ENCODE measurements at places on chromosomes 16 and 17.

- no peak for DNase-seq
Observed at GRCh38 chr16:88315543-88316105, 67.1 kb upstream of the ZNF469 start.

GRCh38 chr17:32341141-32341856 lies 674 bp downstream of the C17orf75 start:
- peak; percentile 52 for DNase-seq

DNA sequence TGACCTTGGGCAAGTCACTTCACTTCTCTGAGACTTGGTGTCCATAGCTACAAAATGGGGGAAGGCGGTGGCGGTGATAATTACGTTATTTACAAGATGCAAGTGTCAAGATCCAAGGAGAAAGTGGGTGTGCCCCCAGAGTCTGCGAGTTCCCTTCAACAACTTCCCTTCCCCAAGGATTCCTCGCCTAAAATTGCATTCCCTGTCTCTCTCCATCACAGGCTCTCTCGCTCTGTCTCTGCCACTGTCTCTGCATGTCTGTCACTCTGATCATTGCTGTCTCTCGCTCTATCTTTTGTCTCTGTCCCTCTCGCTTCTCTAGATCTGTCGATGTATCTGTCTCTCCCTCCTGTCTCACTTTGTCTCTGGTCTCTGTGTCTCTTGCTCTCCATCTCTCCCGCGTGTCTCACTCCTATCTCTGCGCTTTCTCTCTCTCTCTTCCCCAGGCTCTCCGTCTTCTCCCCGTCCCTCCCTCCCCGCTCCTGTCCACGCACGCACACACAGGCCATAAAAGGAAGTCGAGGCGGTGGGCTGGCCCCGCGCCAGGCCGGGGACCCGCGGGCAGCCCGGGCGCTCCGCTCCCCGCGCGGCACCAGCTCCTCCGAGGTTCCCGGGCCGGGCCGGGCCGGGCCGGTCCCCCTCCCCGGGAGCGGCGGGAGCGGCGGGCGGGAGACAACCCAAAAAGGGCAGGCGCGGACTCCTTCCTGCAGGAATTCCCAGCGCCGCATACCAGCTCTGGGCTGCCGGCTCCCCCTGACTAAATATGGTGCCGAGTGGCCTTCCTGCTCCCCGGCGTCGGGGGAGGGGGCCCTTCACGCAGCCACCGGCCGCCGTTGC lies 1.1 kb upstream of the MYH11 start:
- peak; percentile 46 for DNase-seq

- no peak for DNase-seq
Observed at GRCh38 chr16:65671071-65671470, 549.2 kb upstream of the CDH11 start.

DNA sequence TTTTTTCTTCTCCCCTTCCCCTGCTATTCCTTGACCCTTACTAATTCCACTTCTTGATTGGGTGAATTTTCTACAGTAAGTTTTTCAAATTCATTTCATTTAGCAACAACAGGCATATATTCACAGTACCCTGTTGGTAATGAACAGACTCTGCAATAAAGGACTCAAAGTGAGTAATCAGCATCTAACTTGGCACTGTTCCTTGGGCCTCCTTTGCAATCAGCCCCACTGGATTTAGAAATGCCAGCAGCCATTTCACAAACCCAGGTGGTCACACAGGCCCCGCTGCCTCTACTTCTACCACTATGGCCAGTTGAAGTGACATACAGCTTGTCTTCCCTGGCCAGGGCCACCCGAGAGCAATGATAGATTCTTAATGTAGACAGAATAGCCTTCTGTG lies 113.8 kb downstream of the CYB561 start:
- no peak for DNase-seq

DNA sequence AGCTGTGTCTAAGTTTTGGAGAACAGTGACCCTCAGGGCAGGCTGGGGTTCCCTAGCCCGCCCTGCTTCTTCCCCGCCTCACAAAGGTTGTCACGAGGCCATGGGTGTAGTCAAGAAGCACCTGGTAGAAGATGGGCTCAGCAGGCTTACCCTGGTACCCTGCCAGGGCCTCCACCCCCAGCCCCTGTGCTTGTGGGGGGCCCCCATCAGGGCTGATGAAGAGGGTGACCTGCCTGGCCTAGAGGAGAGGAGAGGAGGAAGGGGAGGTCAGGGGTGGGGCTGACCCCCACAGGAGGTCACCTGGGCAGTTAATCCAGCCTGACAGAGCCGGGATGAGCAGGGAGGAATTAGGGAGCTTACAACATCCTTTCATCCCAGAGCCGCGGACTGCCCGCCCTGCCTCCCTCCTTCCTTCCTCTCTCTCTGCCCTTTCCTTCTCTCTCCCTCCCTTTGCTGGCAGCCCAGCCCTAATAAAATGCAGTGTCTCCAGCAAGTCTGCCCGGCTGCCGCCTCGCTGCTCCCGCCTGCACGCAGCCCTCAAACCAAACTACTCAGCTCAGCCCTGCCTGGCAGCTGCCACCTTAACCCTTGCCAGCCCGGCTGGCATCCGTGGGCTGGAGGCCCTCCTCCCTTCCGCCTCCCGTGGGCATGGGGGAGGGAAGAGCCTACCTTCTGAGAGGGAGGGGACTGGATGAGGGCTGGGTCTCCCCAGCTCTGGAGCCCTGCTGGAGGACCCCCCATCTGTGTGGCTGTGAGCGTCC lies 7.2 kb downstream of the DLX3 start:
- DNase-seq = no peak

GRCh38 chr16:635573-636205 lies 416 bp downstream of the METTL26 start:
- DNase-seq = no peak

GRCh38 chr16:9383281-9383680 lies 291.8 kb downstream of the HAPSTR1 start:
- no peak for DNase-seq

DNA sequence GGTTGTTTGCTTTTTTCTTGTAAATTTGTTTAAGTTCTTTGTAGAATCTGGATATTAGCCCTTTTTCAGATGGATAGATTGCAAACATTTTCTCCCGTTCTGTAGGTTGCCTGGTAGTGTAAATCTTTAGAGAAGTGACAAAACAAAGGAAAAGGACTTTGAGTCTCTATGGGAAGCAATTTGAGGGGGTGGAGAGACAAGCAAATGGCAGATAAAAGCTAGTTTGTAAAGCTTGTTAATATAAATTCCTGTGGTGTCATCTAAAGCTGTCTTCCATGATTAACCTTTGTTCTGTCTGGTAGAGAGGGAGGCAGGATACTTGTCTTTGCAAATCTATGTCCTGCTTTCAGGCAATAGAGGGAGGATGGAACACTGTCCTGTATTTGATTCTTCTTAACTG lies 40.6 kb upstream of the CACNG4 start:
- DNase-seq = no peak

DNA sequence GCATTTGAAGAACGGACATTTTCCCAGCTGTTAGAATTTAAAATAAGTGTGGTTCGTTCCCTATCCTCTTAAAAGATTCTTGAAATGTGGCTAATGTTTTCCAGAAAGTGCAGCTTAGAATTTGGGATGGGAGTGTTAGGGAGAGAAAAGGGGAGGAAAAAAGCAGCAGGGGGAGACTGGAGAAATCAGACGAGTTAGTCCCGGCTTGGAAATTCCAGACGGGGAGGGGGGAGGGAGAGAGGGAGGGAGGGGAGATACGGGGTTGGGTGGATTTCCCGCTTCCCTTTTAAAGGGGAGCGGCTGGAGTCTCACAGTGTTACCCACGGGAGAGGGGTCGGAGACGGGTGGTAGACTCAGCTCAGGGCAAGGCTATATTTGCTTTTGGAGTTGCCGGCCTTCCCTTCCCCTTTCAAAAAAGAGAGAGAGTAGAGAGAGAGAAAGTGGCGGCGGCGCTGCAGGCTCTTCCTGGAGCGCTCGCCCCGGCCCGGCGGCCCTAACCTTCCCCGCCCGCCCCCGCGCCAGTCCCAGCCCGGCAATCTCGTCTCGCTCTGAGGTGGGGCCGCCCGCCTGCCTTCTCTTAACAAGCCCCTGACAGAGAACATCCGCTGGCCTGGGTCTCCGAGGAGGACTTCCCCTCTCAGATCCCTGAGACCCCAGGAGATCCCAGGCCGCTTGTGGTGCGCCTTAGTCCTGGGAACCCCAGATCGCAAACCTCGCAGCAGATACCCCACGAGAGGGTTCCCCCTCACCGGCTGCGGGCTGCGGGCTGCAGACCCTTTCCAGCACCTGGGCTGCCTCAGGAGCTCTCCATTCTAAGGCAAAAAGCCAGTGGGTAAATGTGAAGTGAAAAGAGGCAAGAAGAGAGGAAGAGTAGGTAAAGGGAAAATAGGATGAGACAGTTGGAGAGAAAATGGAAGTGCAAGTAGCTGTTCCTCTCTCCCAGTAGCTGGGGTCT lies 6.6 kb downstream of the IGF2BP1 start:
- DNase-seq = no peak

DNA sequence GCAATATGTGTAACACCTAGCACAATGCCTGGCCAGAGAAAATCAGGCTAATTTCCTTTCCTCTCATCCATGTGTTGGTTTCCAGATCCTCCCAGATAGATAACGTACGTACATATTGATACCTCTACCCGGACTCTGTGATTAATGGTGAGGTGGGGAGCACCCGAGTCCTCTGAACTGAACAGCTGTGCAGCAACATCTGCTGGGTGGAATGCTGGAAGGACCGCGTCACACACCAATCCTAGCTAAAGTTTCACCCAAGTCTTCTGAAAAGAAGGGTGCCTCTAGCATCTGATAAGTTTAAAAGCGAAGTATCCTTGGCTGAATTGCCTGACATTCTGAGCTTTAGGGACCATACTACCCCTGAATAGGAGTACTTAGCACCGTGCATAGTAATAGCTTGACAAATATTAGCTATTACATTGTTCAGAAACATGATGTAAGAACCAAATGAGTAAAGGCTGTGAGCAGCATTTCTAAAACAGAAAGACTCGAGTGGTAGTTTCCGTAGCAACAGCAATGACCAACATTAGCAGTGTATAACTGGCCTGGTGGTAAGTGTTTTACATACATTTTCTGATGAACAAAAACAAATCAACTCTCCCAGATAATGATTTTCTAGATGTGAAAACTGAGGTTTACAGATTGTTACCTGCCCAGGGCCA lies 91.4 kb downstream of the SYCE1L start:
- no peak for DNase-seq

- DNase-seq = no peak
Observed at GRCh38 chr16:85159179-85159980, 47.1 kb upstream of the CIBAR2 start.

GRCh38 chr17:17186051-17186450 lies 20.1 kb downstream of the PLD6 start:
- DNase-seq = peak; percentile 76

- DNase-seq = no peak
Observed at GRCh38 chr16:72018470-72018869, 9.9 kb downstream of the DHODH start.

- no peak for DNase-seq
Observed at GRCh38 chr17:20236578-20237227, 227.5 kb downstream of the SPECC1 start.

DNA sequence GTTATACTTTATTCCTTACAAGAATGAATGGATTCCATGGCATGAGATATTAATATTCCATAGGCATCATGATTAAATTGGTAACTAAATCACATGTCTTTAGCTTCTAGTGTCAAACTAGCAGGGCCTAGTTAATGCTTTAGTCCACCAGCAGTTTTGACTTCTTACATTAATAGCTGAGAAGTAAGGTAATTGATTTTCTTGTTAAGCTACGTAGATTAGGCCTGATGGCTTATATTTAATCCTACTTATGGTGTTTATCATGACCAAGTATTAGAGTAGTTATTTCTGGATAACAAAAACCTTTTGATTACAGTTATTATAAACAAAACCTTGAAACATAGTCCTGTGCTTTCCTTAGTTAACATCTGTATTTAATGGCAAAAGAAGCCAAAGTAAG lies 184.5 kb downstream of the TANC2 start:
- no peak for DNase-seq

- DNase-seq = no peak
Observed at GRCh38 chr17:50963139-50963538, 97.0 kb upstream of the TOB1 start.

DNA sequence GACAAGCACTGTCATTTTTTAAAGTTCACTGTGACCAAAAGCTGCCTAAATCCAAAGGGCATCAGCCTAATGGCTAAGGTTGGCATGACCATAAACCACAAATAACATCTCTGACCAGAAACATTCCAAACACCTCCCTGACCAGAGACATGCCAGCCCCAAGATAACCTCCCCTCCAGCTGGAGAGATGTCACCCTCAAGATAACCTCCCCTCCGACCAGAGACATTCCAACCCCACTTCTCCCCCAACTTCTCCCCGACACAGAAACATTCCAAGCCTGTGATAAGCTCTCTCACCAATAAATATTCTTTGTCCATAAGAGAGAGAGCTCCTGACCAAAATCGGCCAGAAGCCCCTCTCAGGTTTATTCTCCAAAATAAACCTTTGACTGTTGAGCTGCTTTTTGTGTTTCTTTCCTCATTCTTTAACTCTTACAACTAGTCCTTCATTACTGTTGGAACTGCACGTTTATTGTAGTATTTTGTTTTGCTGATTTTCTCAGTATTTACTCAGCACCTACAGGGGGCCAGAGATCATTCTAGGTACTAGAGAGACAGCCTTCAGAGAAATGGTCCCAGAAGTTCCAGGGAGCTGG lies 325.6 kb downstream of the SLC39A11 start:
- DNase-seq = no peak

- DNase-seq = no peak
Observed at GRCh38 chr17:62761884-62762283, 46.2 kb downstream of the MARCHF10 start.

DNA sequence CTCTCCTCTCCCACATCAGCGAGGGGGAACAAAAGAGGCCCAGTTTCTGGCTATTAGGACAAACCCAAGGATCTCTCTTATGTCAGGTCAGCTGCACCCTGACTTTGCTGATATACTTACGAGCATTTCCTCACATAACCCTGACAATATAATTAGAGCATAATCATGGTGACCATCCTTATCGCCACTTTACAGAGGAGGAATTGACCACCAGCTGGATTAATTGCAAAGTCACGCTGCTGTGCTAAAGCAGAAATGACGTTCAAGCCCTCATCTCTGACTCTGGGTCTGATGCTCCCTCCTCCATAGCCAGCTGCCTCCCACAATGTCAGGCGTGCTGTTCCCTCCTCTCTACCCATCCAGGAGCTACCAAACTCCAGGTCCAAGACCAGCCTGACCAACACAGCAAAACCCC lies 42.6 kb downstream of the TRARG1 start:
- no peak for DNase-seq

- no peak for DNase-seq
Observed at GRCh38 chr17:30082773-30083172, 33.8 kb upstream of the NSRP1 start.

DNA sequence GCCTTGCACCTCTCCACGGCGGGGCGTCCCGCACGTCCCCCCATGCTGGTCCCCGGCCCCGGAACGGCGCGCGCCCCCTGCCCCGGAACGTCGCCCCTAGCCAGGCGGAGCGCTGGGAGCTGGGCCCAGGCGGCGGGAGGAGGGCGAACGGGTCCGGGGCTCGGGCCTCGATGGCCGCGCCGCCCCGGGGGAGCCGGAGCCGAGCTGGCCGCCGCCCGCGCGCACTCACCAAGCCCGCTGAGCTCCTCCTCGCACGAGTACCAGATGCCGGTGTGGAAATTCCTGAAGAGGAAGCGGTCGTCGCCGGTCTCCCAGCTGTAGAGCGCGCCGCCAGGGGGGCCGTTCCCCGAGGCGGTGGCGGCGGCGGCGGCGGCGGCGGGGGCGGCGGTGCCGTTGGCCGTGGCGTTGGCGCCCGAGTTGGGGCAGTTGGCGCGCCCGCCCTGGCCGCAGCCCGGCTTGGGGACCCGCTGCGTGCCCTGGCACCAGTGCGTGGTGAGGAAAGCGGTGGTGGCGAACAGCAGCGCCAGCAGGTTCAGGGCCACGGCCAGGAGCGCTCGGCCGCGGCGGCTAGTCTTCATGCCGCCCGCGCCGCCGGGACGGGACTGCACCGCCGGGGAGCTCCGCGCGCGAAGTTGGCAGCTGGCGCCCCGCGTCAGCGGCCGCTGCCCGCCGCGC lies 530 bp downstream of the GSG1L start:
- DNase-seq = peak; percentile 52
